Activated CD4-positive, CD25-positive, alpha-beta regulatory T cell treated with anti-CD3 and anti-CD28 coated beads, Interleukin-2, amount 50 U/mL, for 16 hours (primary cell): ENCODE measurements at places on chromosomes 3 and 15.

DNA sequence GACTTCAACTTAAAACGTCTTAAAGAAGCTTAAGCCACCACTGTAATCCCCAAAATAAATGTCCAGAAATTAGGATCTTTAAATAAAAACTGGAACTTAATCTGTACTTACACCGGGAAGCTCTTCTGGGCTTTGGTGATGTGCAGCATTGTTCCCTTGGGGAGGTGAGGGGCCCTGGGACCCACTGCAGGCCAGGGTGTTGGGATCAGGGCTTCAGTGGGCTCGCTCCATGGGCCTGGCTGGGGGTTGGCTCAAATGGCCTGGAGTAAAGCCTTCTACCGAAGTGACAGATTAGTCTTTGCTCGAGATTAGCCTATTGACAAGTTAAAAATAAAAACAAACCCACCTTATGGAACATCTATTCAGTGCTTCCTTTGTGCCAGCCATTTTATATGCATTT lies 6.1 kb upstream of the RNU6-1 start:
- no peak for DNase-seq

GRCh38 chr3:190495796-190496195 lies 18.1 kb upstream of the IL1RAP start:
- DNase-seq: no peak

DNA sequence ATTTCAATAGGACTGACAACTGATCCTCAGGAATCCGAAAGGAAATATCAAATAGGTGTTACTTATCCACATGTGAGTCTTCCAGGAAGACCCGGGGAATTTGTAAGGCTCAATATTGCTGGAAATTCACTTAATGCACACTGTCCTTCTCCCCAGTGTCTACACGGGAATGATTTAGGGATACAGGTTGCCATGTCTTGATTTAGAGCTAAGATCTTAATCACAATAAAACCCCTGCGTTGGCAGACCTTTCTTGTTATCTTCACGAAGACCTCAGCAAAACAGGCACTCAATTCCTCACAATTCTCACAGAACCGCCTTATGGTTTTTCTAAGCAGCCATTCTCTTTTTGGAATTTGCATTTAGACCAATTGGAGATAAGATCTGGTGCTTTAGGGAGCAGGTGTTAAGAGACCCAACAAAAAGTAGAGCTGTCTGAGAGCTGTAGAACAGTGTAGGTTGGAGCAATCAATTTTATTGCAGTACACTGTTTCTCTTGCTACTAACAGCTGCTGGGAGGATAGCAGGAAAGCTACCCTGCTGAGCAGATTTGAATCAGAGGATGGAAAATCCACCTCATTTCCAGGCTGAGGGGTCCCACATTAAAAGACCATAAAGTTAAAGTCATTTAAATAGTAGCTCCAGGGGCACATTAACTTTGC lies 925.7 kb downstream of the EPHA3 start:
- DNase-seq: no peak

GRCh38 chr15:95265419-95265997 lies 1034.1 kb downstream of the MCTP2 start:
- no peak for DNase-seq

GRCh38 chr15:87660251-87661129 lies 596.0 kb downstream of the NTRK3 start:
- no peak for DNase-seq

DNA sequence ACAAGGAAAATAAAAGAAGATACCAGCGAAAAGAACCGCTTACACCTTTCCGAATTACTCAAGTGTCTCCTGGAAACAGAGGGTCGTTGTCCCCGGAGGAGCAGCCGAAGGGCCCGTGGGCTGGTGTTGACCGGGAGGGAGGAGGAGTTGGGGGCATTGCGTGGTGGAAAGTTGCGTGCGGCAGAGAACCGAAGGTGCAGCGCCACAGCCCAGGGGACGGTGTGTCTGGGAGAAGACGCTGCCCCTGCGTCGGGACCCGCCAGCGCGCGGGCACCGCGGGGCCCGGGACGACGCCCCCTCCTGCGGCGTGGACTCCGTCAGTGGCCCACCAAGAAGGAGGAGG lies 325 bp downstream of the ALCAM start:
- no peak for DNase-seq

GRCh38 chr3:36416599-36416998 lies 36.3 kb downstream of the STAC start:
- no peak for DNase-seq

DNA sequence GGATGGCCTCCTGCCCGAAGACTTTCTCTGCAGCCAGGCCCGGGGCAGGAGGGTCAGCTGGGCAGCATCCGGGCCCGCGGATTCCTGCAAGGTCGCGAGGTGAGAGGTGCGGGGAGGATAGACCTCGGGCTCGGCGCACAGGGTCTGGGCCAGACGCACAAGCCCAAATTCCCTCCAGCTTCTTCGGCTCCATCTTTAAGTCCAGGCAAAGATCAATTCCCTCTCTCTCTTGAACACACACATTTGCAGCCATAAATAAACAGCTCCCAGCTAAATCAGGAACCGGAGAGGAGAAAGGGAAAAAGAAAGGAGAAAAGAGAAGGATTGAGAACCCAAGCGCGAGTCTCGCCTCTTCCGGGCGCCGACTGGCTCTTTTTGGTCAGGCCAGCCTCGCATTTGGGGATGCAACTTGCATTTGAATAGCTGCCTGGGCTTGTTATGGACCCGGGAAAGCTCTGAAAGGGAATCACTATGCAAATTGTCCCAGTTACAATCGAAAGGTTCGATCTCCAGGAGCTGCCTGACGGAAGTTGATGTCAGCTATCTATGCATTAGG lies 14.5 kb upstream of the ONECUT1 start:
- no peak for DNase-seq

GRCh38 chr15:90046911-90047392 lies 45.8 kb downstream of the ZNF710 start:
- no peak for DNase-seq

DNA sequence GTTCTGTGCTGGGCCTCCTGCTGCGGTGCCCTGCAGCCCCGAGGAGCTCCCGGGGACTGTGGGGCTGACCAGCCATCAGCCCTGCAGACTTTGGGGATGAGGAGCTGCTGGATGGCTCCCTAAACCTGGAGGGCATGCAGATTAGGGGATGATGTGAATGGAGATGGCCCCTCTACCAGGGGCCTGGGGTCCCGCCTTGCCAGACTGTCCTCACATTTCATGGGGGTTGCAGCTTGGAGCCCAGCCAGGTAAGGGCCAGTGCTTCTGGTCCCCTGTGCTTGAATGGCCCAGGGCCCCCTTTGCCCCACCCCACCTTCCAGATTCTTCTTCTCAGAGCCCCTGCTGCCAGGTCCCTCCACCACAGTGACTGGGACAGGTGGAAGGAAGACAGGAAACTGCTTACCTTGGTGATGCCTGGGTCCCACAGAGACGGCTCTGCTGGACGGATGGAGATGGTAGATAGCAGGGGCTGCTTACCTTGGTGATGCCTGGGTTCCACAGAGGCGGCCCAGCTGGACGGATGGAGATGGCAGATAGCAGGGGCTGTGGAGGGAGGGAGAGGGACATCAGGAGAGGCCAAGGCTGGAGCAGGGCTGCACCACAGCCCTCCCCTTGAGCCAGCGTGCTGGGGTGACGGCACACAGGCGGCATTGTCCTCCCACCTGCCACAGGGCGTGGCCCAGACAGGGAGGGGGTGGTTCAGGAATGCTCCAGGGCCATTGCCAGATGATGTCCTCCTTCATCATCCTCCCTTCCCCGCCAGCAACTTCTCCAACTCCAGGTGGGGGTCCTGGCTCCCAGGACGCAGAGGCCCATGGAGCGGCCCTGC lies at the start of gene SPTBN5:
SPTBN5 (minus strand) TSS at position 632 of the 829 bp plus-strand sequence; CDS start at position 76, 556 bp downstream.
- no peak for DNase-seq

GRCh38 chr3:152203652-152204051 lies 65.1 kb upstream of the MBNL1 start:
- DNase-seq: no peak

DNA sequence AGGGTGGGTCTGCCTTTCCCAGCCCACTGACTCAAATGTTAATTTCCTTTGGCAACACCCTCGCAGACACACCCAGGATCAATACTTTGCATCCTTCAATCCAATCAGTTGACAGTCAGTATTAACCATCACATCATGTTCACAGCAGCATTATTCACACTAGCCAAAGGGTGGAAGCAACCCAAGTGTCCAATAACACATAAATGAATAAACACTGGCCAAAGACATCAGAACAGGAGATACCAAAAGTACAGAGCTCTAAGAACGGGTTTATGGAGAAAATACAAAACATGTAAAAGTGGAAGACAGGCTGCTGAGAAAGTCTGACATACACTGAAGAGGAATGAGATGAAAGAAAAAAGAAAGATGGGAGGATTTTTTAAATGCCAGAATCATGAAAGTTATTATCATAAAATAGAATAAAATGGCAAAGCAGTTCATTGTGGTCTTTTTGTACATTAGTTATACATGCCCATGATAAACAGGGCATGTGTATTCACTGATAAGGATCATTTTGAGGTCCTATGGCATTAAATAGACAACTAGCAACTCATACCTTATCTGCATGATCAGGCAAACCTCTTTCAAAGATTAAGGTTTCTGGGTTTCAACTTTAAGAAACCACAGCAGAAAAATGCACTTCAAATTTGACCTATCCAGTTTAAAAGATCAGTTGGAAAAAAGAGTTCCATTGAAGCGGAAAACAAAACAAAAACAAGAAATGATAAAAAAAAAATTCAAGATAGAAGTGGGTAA lies 22.9 kb downstream of the DNAAF4 start:
- DNase-seq: no peak

DNA sequence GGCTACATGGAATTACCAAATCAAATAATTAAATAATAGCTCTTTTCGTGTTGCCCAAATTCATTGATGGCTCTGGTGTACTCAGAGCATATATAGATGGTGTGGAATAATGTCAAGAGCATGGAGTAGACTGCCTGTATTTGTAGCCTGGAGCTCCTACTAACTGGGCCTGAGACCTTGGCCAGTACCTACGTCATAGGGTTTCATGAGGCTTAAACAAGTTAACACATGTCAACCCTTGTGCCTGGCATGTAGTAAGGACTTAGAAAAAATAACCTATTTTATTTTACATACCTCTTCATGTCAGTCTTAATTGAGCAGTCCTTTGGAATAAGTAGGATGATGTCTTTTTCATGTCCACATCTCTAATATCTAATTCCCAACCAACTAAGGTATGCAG lies 223.7 kb upstream of the DPH6 start:
- no peak for DNase-seq

GRCh38 chr3:162390891-162391290 lies 894.3 kb downstream of the OTOL1 start:
- DNase-seq: no peak

GRCh38 chr15:94535298-94536048 lies 304.1 kb downstream of the MCTP2 start:
- no peak for DNase-seq

DNA sequence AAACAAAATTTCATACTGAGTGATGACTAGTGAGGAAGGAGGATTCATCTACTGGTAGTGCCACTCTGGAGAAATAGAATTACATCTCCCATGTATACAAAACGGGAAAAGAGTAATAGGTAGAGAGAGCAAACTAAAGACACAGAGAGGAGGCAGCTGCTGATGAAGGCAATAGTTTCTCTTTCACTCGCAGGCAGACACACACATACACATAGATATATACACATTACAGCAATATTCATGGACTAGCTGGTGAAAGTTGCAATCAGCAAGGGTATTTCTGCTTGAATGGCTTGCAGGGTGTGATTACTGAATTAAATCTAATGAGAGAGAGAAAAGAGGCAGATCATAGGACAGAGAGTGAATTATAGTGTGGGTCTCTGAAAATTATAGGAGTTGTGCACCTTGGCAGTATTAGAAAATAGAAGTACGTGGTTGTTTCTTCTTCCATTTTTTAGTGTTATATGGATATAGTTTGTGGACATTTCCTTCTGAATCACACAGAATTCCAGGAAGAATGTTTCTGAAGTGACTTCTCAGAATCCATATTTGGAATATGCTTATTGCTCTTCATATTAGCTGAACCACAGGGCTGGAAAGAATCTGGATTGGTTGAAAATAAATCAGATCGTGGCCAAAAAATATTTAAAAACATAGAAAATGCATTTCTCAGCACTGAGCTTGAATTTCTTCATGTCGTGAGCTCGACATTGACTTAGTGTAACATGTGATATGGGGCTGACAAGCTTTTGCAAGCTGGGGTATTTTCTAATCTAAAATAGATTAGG lies 991.2 kb downstream of the TUSC7 start:
- no peak for DNase-seq

- DNase-seq: no peak
These were observed 26.0 kb upstream of the CORO2B start for GRCh38 chr15:68552773-68553172.

DNA sequence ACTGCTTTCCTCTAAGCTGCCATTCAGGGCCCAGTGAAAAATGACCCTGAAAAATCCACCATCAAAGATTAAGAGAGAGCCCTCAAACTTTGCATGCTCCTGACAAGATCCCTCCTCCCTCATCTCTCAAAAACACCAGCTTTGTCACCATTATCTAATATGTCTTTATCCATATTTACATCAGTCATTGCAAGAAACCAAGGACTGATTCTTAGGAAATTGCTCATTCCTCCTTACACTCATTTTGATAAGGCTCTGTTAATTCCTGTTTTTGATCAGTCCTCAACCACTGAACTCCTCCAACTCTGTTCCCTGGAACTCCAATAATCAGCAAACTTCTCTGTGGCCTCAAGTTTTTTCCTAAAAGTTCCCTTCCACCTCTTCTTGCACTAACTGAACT lies 51.8 kb downstream of the CD200 start:
- no peak for DNase-seq

GRCh38 chr3:6522191-6522590 lies 338.7 kb upstream of the GRM7 start:
- no peak for DNase-seq

DNA sequence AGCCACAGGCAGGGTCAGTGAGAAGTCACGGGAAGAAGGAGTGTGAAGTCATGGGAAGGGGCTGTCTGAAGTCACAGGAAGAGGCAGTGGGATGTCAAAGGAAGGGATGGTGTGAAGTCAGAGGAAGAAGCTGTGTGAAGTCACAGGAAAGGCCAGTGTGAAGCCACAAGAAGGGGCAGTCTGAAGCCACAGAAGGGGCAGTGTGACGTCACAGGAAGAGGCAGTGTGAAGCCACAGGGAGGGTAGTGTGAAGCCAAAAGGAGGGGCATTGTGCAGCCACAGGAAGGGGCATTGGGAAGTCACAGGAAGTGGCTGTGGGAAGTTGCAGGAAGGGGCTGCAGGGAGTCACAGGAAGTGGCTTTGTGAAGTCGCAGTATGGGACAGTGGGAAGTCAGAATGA lies 35.1 kb downstream of the GASK1A start:
- no peak for DNase-seq

DNA sequence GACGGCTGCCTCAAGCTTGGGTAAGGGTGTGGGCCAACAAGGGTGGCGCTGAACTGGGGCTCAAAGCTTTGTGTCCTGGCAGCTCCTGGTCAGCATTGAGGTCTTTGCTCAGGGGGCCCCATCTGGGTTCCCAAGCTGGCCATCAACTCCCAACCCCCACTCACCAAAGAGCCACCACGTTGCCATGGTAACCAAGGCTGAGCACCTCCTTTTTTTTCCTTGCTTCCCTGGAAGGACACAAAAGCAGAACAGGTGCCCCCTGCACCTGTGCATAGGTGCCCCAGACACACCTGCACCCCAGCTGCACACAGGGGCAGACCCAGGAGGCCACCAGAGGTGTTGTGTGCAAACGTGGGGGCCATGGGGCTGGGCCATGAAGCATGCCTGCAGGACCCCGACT lies 16.5 kb downstream of the UROC1 start:
- DNase-seq: no peak

- no peak for DNase-seq
These were observed 17.4 kb upstream of the ACAP2 start for GRCh38 chr3:195460091-195460713.
